Left renal pelvis (tissue), 4 donors: ENCODE measurements at places on chromosomes 1 and 21.

DNA sequence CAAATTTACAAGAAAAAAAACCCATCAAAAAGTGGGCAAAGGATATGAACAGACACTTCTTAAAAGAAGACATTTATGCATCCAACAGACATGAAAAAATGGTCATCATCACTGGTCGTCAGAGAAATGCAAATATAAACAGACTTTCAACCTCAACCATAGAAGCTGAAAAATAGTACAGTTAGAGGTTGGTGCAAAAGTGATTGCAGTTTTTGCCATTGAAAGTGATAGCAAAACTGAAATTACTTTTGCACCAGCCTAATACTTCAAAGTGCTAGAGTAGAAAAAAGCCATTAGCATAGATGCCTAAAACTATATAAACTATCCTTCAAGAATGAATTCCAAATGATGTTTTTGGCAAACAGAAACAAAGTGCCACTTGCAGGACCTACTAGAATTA, 365.8 kb upstream of the DPYD start:
- DNase-seq, result no peak

- DNase-seq, result no peak
These were observed 685 bp downstream of the RIMKLA start for GRCh38 chr1:42381280-42381673.

GRCh38 chr1:66278260-66279021, 255.5 kb upstream of the SGIP1 start:
- DNase-seq, result no peak

DNA sequence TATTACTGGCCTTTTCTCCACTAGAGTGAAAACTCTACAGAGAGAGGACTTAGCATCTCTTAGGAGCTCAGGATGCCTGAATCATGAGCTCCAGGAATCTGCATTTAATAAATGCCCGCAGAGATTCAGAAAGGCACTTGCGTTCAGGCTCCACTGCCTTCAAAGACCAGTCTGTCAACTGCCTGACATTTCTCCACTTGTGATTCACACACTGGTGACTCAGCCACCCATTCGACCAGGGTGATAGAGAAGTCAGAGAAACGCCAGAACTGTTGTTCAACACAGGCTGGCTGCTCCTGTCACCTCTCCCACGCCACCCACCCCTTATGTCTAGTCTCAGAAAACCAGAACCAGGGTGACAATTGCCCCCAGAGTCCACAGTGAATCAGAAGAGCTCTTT, 26.9 kb upstream of the LBR start:
- no peak for DNase-seq

DNA sequence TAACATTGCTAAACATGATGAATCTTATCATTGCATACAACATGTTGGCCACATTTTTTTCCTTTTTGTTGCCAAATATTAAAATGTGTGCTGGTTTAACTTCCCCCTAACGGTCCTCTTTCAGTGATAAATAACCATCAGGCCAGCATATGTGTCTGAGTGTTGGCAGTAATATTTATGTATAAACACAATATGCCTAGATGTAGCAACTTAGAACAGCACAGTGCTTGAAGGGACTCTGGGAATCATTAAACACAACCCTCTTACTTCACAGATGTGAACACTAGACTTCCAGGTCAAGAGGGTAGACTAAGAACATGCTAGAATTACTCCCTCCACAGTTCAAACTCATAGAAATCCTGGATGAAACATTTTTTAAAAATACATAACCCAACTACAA, 581.8 kb downstream of the PLPP3 start:
- DNase-seq, result no peak

DNA sequence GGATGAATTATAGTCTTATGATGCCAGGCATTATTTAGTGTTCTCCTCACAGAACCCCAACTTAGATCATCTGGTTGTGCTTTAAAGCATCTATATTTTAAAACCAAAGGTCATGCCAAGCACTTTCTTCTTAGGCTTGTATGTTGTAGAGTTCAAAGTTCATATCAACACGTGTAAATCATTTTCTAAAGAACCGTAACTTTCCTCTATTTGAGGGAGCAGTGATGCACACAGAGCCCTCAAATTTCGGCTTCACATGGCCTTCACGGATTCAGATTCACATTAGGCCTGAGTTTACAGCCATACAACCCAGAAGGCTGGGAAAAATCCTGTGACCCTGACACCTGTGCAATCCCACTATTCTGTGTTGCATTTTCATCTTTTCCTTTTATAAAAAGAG, 52.1 kb upstream of the SEC16B start:
- no peak for DNase-seq

DNA sequence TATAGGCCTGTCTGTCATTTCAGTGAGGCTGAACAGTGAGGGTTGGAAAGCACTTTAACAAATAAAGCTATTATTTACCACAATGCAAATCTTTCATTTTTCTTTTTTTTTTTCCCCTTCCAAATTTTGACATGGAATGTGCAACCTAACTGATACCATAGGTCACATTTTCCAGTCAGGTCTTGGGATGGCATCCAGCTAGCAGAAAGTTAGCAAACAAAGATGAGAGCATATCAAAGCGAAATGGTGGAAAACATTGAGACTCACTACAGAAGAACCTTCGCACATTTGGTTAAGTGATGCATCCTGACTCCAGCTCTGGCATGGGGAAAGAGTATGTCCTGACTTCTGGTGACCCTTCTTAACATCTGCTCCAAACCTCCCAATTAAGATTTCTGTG, 105.1 kb upstream of the L1TD1 start:
- DNase-seq, result no peak

DNA sequence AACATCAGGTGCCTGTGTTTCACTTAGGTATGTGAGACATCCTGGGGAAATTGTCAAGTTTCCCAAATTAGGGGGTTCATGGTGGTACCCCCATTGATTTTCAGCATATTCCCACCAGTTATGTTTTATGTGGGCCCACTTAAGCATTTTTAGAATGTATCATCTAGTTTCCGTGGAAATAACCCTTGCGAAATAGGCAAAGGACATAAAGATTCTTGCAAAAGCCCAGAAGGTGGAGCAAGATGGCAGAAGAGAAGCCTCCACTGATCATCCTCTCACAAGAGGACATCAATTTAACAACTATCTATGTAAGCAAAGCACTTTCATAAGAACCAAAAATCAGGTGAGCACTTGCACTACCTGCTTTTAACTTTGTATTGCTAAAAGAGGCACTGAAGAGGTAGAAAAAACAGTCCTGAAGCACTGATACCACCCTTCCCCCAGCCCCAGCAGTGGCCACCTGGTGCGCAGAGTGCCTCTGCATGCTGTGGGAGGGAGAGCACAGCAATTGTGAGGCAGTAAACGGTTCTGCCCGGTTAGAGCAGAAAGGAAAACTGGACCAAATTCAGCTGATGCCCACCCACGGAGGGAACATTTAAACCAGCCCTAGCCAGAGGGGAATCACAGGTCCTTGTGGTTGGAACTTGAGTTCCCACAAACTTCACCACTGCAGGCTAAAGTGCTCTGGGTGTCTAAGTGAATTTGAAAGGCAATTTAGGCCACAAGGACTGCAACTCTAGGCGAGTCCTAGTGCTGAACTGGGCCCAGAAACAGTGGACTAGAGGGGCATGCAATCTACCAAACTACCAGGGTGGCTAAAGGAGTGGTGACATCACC, 23.2 kb downstream of the MCOLN2 start:
- no peak for DNase-seq

GRCh38 chr1:164562061-164562460, 3.1 kb downstream of the PBX1 start:
- DNase-seq, result no peak

DNA sequence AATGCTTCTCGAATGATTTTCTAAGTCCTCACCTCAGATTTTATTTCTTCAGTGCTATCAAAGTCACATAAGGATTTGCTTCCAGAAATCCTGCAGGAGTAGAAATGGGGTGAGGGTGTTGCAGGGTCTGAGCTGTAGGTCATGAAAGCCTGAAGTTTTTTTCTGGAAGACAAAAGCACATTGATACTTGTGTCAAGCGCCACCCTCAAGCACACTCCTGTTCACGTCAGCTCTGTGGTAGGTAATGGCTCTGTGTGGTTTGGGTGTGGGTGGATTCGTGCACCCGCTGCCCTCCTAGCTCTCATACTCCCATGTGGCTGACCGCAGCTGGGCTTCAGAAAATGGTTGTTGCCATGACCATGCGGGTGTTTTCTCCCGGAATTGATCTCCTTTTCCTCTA, 39.9 kb downstream of the AKNAD1 start:
- DNase-seq, result no peak

DNA sequence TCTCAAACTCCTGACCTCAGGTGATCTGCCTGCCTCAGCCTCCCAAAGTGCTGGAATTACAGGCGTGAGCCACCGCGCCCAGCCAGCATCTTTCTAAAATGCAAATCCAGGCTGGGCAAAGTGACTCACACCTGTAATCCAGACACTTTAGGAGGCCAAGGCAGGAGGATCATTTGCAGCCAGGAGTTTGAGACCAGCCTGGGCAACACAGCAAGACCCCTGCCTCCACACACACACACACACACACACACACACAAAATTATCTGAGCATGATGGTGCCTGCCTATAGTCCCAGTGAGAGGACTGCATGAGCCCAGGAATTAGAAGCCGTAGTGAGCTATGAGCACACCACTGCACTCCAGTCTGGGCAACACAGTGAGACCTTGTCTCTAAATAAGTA, 16.8 kb upstream of the PABPC4 start:
- DNase-seq, result no peak

DNA sequence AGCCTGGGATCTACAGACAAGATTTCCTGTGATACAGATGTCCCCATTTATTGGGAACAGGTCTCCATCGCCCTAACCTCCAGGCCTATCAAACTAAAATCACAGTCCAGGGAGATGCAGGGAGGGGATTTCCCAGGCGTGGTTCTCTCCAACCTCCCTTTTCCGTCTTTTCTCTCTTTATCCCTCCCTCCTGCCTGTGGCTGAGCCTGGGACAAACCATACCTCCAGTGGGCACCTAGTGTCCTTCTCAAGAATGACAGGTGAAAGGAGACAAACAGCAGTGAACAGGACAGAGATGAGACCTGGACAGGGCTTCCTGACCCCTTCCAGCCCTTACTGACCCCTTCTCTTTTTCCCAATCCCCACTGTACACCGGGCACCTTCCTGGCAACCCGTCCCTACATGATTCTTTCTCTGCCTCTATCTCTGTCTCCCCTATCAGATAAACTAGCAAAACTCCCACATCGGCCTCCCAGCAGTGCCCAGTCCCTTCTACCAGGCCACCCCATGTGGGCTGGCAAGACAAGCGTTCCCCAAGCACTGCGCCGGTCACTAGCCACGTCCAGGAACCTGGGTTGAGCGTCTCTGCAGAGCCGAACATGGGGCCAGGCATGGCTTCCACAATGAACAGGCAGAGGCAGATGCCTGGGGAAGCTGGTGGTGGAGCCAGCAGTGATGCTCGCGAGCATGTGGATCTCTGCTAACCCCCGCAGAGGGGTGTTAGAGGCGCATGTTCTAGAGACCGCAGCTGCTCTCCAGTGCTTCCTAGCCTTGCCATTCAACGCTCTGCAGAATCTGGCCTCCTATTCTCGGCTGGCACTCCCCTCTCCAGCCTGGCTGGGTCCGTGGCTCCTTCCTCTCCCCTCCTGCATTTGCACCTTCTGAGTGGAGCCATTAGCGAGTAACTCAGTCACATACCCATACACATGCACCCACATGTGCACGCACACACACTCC, 54.7 kb downstream of the ELK4 start:
- DNase-seq, result no peak

GRCh38 chr1:221683681-221684080, 58.2 kb downstream of the DUSP10 start:
- DNase-seq, result no peak

DNA sequence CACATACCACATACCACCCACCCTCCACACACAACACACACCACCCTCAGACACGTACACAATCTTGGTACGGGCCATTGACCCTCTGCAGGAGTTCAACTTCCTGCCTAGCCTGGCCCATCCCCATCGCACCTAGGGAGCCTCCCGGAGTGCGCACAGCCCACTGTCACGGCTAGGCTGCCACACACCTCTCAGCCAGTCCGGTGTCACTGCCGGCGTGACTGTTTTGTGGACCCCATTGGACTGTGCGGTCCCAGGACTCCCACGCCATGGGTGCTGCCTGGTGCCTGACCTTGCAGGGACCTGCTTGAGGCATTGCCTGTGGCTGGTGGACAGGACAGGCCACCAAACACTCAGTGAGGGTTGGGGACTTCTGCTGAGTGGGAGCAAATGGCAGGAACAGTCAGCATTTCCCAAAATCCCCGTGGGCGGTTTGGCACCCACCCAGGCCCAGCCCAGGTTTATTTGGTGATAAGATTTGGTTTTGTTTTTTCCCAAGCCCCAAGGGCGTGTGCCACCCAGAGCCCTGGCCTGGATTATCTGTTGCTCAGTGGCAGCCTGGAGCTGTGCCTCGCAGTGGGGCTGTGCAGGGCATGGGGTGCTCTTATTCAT, 27.7 kb downstream of the RAB7B start:
- DNase-seq, result no peak

DNA sequence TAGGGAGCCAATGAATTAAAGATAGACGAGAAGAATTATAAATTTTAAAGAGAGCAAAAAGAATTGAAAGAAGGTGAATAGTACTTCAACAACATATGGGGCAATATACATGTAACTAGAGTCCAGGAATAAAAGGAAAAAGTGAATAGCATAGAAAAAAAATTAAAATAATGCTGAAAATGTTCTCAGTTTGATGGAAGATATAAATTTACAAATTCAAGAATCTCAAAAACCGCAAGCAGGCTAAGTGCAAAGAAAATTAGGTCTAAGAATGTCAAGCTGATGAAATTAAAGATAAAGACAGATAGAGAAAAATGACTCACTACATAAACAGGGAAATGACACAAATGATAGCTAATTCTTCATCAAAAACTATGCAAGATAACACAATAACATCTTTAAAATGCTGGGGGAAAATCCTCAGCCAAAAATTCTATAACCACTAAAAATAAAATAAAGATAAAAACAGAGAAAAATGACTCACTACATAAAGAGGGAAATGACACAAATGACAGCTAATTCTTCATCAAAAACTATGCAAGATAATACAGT, 326.3 kb downstream of the TBX15 start:
- no peak for DNase-seq

- DNase-seq, result peak; percentile 51
These were observed 16.8 kb downstream of the TNFSF4 start for GRCh38 chr1:173190101-173190936.

- DNase-seq, result no peak
These were observed 5.4 kb upstream of the TOE1 start for GRCh38 chr1:45334308-45335245.

- no peak for DNase-seq
These were observed 8.6 kb upstream of the TACSTD2 start for GRCh38 chr1:58585581-58586151.

GRCh38 chr1:119428991-119429390, 14.0 kb downstream of the HSD3B2 start:
- DNase-seq, result no peak

DNA sequence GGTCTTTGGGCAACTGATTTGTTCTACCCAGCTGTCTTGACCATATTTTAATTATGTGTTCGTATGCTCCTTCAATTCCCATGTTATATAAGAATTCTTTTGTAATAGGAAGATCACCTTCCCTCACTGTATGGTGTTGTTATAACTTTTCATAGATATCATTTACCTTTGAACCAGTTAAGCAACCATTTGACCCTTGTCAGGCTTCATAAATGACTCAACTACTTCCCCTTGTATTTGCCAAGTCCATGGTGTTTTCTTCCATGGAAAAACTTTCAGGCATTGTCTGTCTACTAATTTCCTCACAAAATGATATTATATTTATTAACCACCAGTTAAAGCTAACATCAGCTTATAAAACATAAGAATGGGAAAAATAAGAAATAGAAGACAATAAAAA, 5.1 kb downstream of the BPNT1 start:
- DNase-seq, result no peak

- DNase-seq, result no peak
These were observed 42.7 kb downstream of the TBX15 start for GRCh38 chr1:118945489-118945888.
